ENCODE measurements at places on chromosomes 7 and 10. TPM values are rescaled to one million over a fixed set of nuclear protein-coding genes. Genes with fewer than 3 reads are reported as not detected.

Gene TFR2
- total RNA-seq, result 11.1 TPM

GRCh38 chr7:133452577-133452976, 199.7 kb downstream of the EXOC4 start:
- H3K36me3 ChIP-seq, result no peaks in the 10 kb centered on the region
- H3K4me1 ChIP-seq, result no peaks in the 10 kb centered on the region
- DNase-seq, result no peak

DNA sequence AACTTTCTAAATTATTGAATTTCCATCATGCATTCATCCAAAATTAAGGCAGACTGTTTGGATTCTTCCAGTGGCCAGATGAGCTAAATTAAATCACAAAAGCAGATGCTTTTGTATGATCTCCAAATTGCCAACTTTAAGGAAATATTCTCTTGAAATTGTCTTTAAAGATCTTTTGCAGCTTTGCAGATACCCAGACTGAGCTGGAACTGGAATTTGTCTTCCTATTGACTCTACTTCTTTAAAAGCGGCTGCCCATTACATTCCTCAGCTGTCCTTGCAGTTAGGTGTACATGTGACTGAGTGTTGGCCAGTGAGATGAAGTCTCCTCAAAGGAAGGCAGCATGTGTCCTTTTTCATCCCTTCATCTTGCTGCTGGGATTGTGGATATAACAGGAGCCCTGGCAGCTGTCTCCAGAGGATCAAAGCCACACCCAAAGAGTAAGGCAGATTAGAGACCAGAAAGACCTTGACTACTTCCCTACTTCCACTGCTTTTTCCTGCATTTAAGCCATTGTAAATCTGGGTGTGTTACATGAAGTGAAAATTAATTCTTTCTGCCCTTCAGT, 8.2 kb upstream of the CFAP69 start:
- H3K4me1 ChIP-seq, result peaks cover 5% of the 10 kb centered on the region
- DNase-seq, result no peak
- H3K36me3 ChIP-seq, result no peaks in the 10 kb centered on the region

DNA sequence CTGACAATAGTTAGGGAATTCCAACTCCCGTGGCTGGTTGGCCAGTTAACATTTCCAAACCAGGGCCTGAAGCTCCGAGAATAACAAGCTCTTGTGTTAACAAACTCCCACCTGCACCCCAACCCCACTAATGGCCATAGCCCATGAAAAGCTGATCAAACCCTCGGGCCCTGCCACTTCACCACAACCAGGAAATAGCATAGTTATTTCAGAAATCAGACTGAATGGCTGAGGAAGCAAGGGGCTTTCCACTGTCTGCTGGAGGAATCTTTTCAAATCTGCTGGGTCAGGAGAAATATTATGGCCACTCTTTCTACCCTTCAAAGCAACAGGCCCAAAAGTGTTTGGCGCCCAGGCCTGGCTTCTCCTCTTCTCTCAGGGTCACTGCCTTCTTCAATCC, 145.6 kb downstream of the GLCCI1 start:
- H3K4me3 ChIP-seq, result no peak overlapping the region
- H3K4me1 ChIP-seq, result peaks cover 48% of the 10 kb centered on the region
- H3K27ac ChIP-seq, result peak overlapping the region; percentile 4

Gene STOX1
- total RNA-seq, result 0.29 TPM

DNA sequence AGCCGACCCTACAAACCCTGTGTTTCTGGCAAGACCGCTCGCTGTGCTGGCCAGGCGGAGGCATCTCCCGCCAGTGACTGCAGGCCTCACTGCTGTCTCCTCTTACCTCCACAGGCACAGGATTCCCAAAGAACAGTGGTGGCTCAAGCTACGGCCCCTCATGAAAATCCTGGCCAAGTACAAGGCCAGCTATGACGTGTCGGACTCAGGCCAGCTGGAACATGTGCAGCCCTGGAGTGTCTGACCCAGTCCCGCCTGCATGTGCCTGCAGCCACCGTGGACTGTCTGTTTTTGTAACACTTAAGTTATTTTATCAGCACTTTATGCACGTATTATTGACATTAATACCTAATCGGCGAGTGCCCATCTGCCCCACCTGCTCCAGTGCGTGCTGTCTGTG, 36.2 kb downstream of the PITRM1 start:
- no peak for DNase-seq
- peaks cover 57% of the 10 kb centered on the region for H3K36me3 ChIP-seq
- H3K27ac ChIP-seq, result no peak overlapping the region
- H3K4me1 ChIP-seq, result peaks cover 2% of the 10 kb centered on the region
- no peaks in the 10 kb centered on the region for H3K27me3 ChIP-seq

GRCh38 chr10:123301077-123301857, 147.1 kb downstream of the BUB3 start:
- no peaks in the 10 kb centered on the region for H3K27me3 ChIP-seq
- H3K27ac ChIP-seq, result no peak overlapping the region
- DNase-seq, result no peak
- no peaks in the 10 kb centered on the region for H3K36me3 ChIP-seq

DNA sequence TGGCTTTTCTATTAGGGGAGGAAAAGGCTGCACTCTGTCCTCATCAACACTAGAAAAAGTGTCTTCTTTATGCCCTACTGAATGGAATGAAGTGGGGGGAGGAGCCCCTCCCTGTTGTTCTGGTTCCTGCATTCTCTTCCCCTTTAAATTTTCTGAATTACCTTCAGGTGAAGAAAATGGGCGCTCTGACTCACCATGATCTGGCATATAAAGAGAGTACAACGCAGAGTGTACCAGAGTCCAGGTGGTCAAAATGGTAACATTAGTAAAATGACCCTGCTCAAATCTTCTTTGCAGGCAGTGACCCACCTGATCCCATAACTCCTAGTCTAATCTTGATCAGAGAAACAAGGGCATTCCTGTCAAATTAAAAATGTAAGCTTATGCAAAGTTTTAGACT, 80.7 kb downstream of the THSD7A start:
- H3K36me3 ChIP-seq, result no peaks in the 10 kb centered on the region
- H3K4me1 ChIP-seq, result no peaks in the 10 kb centered on the region
- no peak for DNase-seq
- no peak overlapping the region for H3K27ac ChIP-seq
- no peaks in the 10 kb centered on the region for H3K27me3 ChIP-seq

- H3K36me3 ChIP-seq, result no peaks in the 10 kb centered on the region
- H3K27me3 ChIP-seq, result no peaks in the 10 kb centered on the region
- H3K4me1 ChIP-seq, result peaks cover 10% of the 10 kb centered on the region
- DNase-seq, result no peak
Measured at GRCh38 chr10:59654007-59654406, 55.6 kb downstream of the SLC16A9 start.

Gene CDC14C
- total RNA-seq, result not detected

Gene SLC26A4
- total RNA-seq, result 8.3 TPM

Gene ANKRD7
- total RNA-seq, result 0.59 TPM

DNA sequence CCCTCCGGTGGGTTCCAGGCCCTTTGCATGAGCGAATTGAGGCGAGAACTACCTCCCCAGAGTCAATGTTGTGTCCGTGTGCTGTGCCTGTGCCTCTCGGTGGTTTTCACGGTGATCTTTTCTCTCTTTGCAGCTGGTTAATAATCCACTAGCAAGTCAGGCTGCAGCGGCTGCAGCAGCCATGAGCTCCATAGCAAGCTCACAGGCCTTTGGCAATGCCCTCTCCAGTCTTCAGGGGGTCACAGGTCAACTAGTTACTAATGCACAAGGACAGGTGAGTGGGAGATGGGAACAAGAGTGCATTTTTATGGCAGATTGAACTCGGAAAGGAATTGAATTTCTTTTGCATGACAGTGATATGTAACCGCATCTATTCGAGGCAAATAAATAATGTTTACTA, 159.7 kb upstream of the YAE1 start:
- no peaks in the 10 kb centered on the region for H3K36me3 ChIP-seq
- no peaks in the 10 kb centered on the region for H3K4me1 ChIP-seq
- H3K27ac ChIP-seq, result no peak overlapping the region

DNA sequence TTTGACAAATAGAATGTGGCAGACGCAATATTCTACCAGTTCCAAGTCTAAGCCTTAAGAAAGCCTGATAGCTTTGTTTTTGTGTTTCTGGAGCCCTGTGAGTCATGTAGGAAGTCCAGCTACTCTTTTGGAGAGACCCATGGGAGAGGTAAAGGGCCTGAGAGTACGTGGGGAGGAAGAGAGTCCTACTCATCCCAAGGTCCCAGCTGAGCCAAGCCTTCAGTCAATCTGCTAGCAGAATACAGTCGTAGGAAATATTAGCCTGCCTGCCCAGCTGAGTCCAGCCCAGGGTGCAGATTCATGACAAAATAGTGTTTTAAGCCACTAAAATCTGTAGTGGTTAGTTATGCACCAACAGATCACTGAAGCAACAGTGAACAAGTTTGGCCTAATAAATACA, 9.0 kb upstream of the GNA12 start:
- H3K27me3 ChIP-seq, result no peaks in the 10 kb centered on the region
- H3K36me3 ChIP-seq, result no peaks in the 10 kb centered on the region
- H3K4me1 ChIP-seq, result peaks cover 8% of the 10 kb centered on the region
- H3K27ac ChIP-seq, result no peak overlapping the region
- no peak for DNase-seq

DNA sequence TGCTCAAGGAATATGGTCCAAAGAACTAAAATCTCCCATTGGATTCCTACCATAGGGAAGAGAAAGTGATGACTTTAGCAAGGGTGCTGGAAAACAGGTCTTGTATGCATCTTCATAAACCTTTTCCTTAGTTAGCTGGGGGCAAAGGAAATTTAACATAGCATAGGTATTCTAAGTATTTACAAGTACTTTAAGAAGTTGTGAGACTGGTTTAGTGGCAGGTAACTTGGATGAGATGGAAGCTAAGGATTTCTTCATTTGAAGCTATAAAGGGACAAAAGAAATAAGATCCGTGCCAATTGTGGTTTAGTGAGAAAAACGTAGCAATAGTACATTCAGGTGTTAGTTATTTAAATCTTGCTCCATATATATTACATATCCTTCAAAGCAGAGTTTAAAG, 183.4 kb upstream of the TCF7L2 start:
- peaks cover 1% of the 10 kb centered on the region for H3K36me3 ChIP-seq
- no peaks in the 10 kb centered on the region for H3K27me3 ChIP-seq
- H3K27ac ChIP-seq, result no peak overlapping the region
- no peak for DNase-seq
- no peaks in the 10 kb centered on the region for H3K4me1 ChIP-seq
- no peak overlapping the region for H3K4me3 ChIP-seq

Gene AKR1C1
- total RNA-seq, result 0.32 TPM

Gene SLC16A12
- not detected for total RNA-seq

Gene HBP1
- total RNA-seq, result 22.5 TPM

DNA sequence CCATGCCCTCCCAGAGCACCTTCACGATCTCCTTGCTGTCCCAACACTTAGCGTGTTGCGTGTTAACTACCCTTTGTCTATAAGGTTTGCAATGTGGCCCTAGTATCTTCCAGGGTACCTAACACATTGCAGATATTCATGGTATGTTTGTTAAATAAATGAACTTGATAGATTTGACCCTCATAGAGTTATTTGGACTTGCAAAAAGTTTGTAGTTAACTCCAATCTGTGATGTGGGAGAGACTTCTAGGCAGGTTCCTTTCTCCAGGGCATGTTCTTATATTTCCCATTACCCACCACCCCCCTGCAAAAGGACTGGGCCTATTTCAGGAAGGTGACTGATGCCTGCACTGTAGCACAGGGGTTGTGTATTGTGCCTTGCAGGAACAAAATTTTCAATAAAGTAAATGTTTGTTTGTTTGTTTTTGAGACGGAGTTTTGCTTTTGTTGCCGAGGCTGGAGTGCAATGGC, 612 bp downstream of the HILPDA start:
- H3K27ac ChIP-seq, result peak overlapping the region; percentile 93
- peaks cover 23% of the 10 kb centered on the region for H3K36me3 ChIP-seq
- H3K4me1 ChIP-seq, result peaks cover 53% of the 10 kb centered on the region
- H3K4me3 ChIP-seq, result peak overlapping the region; percentile 94
- H3K27me3 ChIP-seq, result peaks cover 21% of the 10 kb centered on the region
- no peak for DNase-seq

DNA sequence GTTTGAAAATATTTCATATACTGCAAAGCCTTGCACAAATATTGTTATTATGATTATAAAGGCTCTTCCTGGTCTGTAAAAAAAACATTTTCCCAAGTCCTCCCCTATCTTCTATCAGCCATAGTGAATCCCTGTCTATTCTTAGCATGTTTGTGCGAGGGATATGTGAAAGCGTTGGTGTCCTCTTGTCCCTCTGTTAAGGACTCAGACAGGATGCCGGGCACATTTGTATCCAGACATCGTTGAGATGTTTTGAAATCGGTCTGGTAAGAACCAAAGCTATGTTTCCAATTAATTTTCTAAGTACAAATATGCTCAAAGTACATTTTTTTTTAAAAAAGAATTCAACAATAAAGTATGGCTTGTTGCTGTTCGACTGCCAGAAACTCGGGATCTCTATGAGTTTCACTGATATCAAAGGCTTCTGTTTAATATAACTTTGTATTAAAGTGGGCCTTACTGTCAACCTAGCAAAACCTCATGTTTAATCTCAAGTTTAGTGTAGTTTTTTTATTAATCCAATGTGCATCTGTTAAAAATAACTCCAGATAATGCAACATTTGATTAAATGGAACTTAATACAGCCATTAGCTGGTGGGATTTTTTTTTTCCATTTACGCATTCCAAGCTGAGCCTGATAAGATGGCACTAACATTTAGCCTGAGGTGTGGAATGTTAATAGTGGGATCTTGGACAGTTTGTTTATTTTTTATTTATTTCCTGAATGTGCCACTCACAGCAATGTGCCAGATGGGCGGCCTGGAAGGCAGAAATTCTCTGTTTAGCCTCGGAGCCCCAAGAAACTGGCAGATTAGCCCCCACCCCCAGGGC, 754.3 kb downstream of the LRMDA start:
- no peaks in the 10 kb centered on the region for H3K4me1 ChIP-seq
- no peaks in the 10 kb centered on the region for H3K27me3 ChIP-seq
- no peaks in the 10 kb centered on the region for H3K36me3 ChIP-seq

GRCh38 chr10:77613476-77614130, 24.0 kb downstream of the KCNMA1 start:
- H3K27ac ChIP-seq, result no peak overlapping the region
- H3K36me3 ChIP-seq, result no peaks in the 10 kb centered on the region
- peaks cover 14% of the 10 kb centered on the region for H3K27me3 ChIP-seq
- no peak overlapping the region for H3K4me3 ChIP-seq

Measured in activated CD8-positive, alpha-beta memory T cell treated with anti-CD3 and anti-CD28 coated beads, Interleukin-2, amount 10 ng/mL, durations not matched to agents 7 days and 5 days (primary cell).